HFFc6 (cell line): ENCODE measurements at places on chromosomes 5 and 9.
A peak's percentile ranks its signal among the peaks of the same experiment; 100 is the strongest.

GRCh38 chr9:136169495-136169894, 35.4 kb downstream of the LHX3 start:
- no peak for DNase-seq

DNA sequence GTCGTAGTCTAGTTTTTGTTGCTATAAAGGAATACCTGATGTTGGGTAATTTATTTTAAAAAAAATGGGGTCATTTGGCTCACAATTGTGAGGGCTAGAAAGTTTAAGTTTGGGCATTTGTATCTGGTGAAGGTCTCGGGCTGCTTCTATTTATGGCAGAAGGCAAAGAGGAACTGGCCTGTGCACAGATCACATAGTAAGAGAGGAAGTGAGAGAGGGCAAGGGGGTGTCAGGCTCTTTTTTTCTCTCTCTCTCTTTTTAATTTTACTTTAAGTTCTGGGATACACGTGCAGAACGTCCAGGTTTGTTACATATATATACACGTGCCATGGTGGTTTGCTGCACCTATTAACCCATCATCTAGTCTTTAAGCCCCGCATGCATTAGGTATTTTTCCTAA, 453.3 kb downstream of the DIRAS2 start:
- no peak for DNase-seq

- DNase-seq: peak; percentile 13
Observed at GRCh38 chr9:546797-547223, 294.7 kb upstream of the DMRT1 start.

DNA sequence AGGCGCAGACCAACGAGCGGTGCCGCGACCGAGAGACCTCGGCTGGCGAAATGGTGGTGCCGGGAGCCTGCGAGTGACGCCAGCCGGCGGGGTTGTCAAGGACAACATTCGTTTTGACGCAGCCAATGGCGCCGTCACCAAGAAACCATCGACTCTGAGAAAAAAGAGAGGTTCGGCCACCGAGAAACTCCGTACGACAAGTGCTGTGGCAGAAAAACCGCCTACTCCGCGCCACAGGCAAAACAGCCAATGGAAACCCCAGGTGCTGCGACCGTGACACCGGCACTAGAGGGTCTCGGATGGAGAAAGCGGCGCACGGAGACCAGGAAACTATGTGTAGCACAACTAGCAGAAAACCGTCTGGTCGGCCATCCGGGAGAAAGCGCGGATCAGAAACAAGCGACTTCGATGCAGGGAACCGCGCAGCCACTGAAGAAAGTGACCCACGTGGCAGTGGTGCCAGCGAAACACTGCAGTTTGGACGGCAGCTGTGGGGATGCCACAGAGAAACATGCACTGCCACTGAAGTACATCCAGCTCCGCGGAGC, 88.8 kb downstream of the ANXA2R start:
- no peak for DNase-seq

GRCh38 chr5:136516637-136517036, 151.3 kb upstream of the TRPC7 start:
- DNase-seq: no peak

DNA sequence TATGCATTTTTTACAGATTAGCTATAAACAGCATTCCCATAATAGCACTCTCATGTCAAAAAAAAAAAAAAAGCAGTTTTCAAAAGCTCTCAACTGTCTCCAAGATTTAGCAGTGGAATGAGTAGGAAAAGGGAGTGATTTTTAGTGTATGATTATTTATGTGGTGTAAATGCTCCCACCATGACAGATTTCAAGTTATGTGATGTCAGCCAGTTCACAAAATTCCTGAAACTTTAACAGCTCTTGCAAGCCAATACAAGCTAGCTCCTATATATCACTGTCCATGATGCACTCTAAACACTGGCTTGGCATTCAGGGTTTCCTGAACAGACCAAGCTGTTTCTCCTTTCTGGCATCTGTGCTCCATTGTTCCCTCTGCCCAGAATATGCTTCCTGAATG, 7.9 kb upstream of the ANKDD1B start:
- DNase-seq: peak; percentile 48

DNA sequence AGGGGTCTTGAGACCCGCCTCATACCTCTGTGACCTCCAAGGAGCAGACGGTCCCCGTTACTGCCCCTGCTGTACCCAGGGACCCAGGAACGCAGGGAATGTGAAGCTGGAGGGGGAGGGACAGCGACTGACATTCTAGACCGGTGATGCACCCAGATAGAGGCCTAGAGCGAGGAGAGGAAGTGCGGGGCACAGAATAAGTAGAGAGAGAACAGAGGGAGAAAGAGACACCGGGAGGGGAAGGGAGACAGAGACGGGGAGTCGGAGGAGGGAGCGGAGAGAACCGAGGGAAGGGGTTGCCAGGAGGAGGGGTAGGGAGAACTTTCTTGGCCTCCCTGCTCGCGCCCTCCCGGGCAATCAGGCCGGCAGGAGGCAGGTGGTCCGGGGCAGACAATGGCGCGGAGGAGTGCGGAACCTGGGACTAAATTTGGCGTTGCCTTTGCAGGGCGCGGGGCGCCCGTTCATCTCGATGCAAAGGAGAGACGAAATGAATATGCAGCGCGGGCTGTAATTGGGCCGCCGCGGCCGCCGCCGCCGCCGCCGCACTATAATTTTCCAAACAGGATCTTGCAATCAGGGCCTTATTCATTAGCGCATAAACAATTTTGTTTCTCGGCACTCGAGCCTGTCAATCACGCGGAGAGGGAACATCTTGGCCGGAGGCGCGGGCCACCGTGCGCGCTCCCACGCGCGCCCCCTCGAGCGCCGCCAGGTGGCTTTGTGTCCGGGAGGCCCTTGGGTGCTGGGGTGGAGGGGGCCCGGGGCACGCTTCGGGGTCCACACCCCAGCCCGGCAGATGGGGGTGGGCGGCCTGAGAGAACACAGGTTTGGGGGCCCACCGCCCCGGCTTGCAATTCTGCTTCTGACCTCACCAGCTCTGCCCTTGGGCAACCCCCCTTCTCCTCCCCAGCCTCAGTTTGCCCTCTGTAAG, 33.0 kb downstream of the NDUFA8 start:
- DNase-seq: peak; percentile 47

DNA sequence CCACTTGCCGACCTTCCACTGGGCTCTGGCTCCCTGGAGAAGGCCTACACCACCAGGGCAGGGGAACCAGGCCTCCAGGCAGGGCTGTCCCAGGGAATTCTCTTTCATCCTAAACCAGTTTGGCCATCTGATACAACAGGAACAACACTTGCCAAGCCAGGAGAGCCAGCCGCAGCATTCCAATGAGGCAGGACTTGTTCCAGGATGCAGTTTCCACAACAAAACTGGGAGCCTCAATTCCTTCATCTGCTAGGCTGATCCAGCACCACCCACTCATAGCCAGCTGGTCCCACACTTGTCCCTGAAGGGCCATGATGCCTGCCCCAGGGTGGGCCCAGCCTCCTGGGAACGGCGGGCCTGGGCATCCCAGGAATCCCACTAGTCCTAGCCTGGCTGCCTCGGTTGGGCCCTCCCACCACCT, 26.0 kb downstream of the BICD2 start:
- no peak for DNase-seq

GRCh38 chr5:179699616-179700237, 960 bp downstream of the CANX start:
- DNase-seq: peak; percentile 32

- no peak for DNase-seq
Observed at GRCh38 chr5:87340716-87341115, 72.0 kb downstream of the CCNH start.

DNA sequence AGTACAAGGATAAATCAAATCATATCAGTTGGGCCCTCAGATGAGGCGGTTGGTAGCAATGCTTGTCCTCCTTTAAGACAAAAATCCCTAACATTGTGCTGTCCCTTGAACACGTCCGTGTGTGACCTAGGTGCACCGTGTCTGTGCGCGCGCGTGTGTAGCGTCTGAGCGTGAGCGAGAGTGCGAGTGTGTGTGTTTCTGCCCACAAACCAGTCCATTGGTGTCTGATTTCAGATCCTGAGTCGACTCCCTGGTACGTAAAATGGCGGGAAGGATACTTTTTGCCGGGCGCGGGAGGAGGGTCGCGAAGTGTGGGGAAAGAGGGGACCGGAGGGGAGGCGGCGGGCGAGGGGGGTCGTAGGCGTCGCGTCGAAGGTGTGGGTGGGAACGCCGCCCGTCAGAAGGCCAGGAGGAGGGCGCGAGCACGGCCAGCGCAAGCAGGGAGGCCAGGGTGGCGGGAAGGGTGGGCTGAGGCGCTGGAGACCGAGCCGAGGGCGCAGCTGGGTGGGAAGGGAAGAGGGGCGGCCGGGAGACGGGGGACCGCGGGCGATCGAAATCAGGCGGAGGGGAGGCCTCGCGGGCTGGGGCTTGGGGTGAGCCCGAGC, 8.9 kb downstream of the OTP start:
- no peak for DNase-seq

DNA sequence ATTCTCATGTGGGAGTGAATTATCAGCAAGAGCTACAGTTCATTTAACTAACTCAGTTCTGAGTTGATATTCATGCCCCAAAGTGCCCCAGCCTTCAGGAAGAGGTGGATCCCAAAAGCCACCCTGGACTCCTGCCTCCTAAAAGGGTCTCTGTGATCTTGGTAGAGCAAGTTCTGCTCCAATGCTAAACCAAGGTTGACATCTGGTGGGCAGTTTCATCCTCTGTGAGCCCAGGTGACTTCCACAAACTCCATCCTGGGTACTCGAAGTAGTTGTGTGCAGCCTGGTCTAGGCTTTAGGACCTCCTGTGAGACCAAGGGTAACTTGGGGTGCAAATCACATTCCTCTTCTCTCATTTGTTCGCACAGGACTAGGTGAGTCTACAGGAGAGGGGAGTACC, 816.8 kb downstream of the MTRR start:
- DNase-seq: no peak

DNA sequence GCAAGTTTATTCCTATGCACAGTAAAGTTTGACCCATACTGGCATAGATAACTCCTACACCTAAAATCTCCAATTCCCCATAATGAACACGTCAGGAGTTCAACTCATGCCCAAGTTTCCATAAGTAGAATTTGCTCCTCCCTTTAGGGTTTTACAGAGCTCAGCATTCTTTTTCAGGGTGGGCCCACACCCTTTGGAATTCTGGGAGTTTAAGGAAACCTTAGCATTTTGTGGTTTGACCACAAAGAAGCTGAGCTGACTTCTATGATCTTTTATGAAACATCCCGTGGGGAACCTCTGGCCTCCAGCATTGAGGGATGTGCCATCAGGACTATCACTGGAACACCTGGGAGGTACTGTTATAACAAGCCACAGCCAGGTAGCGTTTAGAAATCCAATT, 220.6 kb upstream of the MAP3K1 start:
- DNase-seq: no peak

GRCh38 chr9:2140600-2141223, 125.6 kb downstream of the SMARCA2 start:
- DNase-seq: no peak

GRCh38 chr5:154708846-154709245, 46.3 kb upstream of the LARP1 start:
- peak; percentile 29 for DNase-seq

DNA sequence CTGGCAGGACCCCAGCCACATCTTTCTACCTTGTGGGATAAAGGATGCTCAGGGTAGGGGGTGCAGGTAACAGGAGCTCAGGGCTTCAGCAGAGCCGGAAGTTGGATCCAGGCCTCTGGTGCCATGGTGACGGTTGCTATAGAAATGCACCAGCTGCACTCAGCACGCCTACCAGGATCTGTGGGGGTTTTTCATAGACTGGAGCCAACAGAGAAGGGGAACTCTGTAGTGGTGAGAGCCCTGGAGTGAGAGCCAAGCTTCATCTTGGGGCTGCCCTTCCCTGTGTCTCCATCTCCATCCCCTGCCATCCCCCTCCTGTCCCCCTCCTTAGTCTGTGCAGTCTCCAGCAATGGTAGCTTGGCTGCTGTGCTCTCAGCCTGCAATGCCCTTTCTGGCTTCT, 27.5 kb upstream of the BOD1 start:
- no peak for DNase-seq

GRCh38 chr5:78540335-78541085, 108.1 kb downstream of the LHFPL2 start:
- DNase-seq: no peak

GRCh38 chr9:36836486-36836885, 197.6 kb downstream of the PAX5 start:
- no peak for DNase-seq

GRCh38 chr5:137507150-137507549, 8.0 kb upstream of the SPOCK1 start:
- no peak for DNase-seq

GRCh38 chr9:113614843-113615648, 151.5 kb downstream of the RGS3 start:
- no peak for DNase-seq

DNA sequence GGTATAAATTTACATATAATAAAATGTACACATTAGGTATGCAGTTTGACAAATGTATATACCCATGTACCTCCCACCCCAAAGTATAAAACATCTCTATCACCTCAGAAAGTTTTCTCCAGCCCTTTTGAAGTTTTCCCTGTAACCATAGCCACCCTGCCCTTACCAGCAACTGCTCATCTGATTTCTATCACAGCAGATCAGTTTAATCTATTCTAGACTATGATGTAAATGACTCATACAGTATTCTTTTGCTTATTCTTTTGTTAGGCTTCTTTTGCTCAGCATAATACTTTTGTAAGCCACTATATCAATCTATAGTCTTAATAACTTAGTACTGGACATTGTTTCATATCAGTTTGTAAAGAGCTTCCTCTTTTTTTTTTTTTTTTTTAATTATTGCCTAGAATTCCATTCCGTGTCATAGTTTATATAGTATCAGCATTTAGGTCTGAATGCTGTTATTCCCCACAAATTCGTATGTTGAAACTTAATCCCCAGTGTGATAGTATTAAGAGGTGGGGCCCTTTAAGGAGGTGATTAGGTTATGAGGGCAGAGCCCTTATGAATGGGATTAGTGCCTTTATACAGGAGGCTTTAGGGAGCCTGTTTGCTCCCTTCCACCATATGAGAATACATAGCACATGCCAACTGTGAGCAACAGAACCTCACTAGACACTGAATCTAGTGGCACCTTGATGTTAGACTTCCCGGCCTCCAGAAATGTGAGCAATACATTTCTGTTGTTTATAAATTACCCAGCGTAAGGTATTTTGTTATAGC, 20.3 kb downstream of the MELK start:
- peak; percentile 22 for DNase-seq

GRCh38 chr5:141040093-141040770, 10.9 kb upstream of the PCDHB1 start:
- no peak for DNase-seq

- no peak for DNase-seq
Observed at GRCh38 chr9:69873401-69873950, 52.9 kb downstream of the CFAP95 start.

DNA sequence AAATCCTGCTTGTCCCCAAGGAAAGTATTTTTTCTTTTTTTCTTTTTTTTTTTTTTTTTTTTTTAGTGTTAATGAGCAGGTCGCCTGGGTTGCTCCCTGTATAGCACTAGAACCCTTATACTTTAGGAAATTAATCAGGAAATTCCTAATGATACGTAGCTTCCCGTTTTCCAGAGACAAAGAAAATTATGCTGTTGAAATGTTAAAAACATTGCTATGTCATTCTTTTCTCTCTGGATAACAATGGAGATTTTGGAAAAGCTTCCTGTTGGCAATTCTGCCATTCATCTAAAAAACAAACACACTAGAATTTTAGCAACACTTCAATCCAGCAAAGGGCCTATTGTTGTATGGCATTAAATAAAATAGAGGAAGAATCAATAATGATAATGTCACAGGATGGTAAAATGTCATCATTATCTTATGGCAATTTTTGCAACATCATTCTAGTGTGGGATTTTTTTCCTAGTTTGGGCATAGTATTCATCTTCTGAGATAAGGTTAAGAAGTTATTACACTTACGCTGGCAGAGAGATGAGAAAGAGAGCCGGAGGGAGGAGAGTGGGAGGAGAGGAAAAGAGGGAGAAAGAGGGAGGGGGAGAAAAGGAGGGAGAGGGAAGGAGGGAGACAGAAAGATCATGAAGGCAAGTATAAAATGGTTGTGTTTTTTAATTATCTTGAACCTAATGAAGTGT, 315.8 kb upstream of the PDE4D start:
- DNase-seq: no peak
